Motor neuron (in vitro differentiated cells): ENCODE measurements at places on chromosomes 2 and 18. TPM values are rescaled to one million over a fixed set of nuclear protein-coding genes. Genes with fewer than 3 reads are reported as not detected.

The CD8B2 gene
- 0.05 and 0.10 TPM in 2 replicates for total RNA-seq

The GKN2 gene
- total RNA-seq = 0.27 and 0.57 TPM in 2 replicates

The RNF125 gene
- 4.9 and 5.7 TPM in 2 replicates for total RNA-seq

The KCNS3 gene
- 1.8 and 2.2 TPM in 2 replicates for total RNA-seq

The CHN1 gene
- 82.3 and 83.0 TPM in 2 replicates for total RNA-seq

The CIB4 gene
- total RNA-seq = not detected in 2 replicates

The DIPK1C gene
- not detected in 2 replicates for total RNA-seq

The MOGAT1 gene
- 0.21 TPM in 1 of 2 replicates, not detected in the other for total RNA-seq

The POTEI gene
- 0.08 and 0.09 TPM in 2 replicates for total RNA-seq

The MEP1B gene
- 0.08 and 0.14 TPM in 2 replicates for total RNA-seq

The GALNT5 gene
- total RNA-seq = 0.13 TPM in 1 of 2 replicates, not detected in the other

The CCBE1 gene
- total RNA-seq = 0.04 and 0.58 TPM in 2 replicates

GRCh38 chr2:201806442-201807170 lies at the start of gene CDK15:
Gene CDK15, plus strand, starts transcription at chr2:201806537. Its CDS starts 128 bp downstream, at chr2:201806665.
- ATAC-seq = peak; percentile 60

- ATAC-seq = no peak
Measured at GRCh38 chr2:133411857-133412256, 156.4 kb downstream of the NCKAP5 start.

DNA sequence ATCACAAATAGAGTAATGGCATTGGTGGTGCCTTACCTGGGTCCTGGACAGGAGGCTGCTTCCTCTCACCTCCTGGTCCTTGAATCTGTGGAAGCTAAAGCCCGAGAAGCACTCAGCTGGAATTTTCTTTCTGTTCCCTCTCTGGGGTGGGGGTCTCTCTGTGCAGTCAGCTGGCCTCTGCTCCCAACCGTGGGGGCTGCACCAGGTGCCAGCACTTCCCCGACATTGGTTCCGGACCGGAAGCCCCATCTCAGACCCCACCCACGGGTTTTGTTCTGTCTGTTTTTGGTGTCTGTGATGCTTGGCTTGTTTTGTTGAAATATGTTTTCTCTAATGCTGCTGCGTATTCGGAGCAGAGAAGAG lies 154.7 kb downstream of the TWIST2 start:
- ATAC-seq = no peak

GRCh38 chr2:12330916-12331315 lies 385.8 kb upstream of the TRIB2 start:
- no peak for ATAC-seq

DNA sequence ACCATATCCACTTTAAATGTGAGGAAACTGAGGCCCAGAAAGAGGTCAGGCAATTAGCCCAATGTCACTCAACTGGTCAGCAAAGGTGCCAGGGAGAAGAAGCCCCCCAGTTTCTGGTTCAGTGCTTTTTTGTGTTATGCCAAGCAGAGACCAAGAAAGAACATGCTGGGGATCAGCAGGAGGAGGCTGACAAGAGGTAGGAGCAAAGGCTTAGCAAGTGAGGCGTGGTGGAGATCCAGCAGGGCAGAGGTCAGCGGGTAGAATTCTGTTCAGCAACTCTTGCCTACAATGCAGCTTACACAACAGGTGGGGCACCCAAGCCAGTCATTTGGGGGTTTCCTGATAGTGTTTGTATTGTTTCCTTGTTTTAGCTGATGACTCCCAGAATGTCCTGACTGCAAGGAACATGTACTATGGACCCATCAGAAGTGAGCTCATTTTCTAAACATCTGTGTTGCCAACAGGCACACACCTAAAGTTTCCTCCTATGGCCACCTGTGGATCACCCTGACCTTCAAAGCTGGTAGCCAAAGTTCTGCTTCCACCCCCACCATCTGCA lies 28.2 kb downstream of the LPIN2 start:
- ATAC-seq = no peak

DNA sequence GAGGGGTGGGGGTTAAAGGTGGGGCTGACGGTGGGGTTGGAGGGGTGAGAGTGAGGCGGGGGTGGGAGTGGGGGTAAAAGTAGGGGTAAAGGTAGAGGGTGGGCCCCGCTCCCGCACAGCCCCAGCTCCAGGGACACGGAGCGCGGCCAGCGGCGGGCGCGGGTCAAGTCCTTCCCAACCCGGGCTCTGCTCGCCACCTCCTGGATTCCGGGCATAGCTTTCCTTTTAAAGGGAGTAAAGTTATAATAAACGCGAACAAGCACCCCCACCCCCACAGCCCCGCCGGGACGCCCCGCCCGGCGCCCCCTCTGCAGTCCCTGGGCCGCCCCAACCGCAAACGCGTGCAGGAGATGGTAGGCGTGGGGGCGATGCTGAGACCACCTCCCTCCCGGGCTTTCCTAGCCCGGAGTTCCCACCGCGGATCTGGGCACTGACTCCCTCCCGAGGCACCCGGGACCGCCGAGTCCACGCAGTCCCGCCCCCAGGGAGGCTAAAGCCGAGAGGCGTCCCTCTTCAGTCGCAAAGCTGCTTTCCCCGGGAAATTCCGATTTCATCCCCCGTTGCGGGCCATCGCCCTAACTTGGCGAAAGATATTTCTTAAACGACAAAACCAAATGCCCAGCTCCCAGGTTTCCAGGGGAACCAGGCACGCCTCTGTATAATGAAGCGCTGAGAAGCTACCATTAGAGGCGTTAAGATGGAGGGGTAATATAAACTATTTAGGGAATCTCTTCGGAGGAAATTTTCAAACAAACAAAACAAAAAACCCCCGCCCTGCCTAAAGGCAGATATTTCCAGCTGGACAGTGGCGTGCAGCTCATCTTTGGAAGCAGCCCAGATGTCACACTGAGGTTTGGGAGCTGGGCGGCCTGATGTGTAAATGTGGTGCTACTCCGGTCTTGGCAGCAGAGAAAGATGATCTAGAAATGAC lies at the start of gene LIMS2:
Gene LIMS2 (minus strand): TSS at position 200 of the 931 bp plus-strand sequence. CDS start 506 bp downstream, outside the sequence.
- ATAC-seq = peak; percentile 68

GRCh38 chr18:76619261-76619620 lies 124.2 kb upstream of the ZNF516 start:
- peak; percentile 13 for ATAC-seq

DNA sequence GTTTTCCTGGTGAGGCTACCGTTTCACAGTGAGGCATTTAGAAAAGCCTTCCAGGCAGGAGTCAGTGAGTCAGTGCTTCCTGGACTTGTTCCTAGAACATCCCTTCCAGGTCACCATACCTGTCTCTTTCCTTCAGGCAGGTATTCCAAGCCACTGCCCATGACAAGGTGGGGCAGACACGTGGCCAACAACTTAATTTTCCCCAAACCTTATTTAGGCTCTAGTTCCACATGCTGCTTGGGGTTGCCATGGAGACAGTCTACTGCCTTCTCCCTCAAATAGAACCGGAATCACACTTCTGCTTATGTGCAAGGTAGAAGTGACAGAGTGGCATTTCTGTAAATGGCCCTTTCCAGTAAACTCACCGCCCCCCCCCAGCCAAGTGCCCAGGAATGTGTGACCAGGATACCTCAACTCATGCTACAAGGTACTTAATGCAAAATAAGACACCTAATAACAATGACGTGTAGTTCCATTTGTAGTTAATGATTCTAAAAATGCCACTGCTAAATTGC lies 258.3 kb downstream of the PRKCE start:
- ATAC-seq = no peak

- ATAC-seq = no peak
Measured at GRCh38 chr2:241799522-241800197, 9.3 kb upstream of the NEU4 start.

DNA sequence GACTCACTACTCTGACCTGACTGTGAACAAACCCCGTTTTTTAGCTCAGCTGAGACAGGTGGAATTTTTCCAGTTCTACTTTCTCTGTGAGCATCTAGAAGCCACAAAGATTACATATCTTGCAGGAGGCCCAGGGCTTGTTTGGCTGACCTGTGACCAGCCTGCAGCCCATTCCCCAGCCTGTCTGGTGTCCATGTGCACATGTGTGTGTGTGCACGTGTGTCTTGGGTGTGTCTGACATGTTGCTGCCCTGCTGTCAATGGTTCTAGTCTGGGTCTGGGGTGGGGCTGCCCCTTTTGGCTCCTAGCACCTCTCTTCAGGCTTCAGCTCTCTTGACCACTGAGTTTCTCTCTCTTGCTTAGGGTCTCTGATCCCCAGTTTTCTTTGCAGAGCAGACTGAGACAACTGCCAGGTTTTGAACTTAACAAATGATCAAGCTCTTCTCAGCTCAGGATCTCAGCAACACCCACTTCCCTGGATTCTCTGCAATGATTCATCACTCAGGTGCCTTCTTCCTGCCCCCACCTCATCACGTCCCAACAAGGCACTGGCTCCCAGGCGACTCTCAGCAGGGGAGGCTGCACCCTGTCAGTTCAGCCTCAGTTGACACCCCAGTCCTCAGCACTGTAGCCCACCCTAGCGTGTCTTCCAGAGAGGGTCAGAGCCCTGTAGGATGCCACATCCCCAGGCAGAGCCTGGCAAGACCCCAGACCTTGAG lies 130.3 kb downstream of the CELF4 start:
- ATAC-seq = no peak

DNA sequence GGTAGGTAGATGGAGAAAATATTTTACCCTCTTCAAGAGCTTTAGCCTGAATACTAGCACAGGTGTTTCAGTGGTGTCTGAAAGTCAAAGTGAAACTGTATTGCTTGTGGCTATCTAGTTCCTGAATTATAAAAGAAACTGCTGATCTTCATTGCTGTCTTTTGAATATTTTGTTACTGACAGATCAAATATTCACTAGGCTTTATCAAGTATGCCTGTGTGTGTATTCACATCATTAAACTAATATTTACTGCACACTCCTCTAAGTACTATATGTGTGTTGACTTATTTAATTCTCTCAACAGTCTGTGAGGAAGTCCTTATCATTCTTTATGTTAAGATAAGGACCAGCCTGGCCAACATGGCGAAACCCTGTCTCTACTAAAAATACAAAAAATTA lies 139.6 kb downstream of the SOCS6 start:
- no peak for ATAC-seq

GRCh38 chr2:61045999-61046398 lies 19.7 kb upstream of the SANBR start:
- ATAC-seq = no peak

- ATAC-seq = no peak
Measured at GRCh38 chr2:239253264-239253663, 147.6 kb downstream of the HDAC4 start.

GRCh38 chr2:133241224-133241571 lies 327.1 kb downstream of the NCKAP5 start:
- no peak for ATAC-seq

- peak; percentile 50 for ATAC-seq
Measured at GRCh38 chr2:10135296-10136089, 13.0 kb downstream of the RRM2 start.

- no peak for ATAC-seq
Measured at GRCh38 chr18:4181086-4181485, 274.0 kb downstream of the DLGAP1 start.

- no peak for ATAC-seq
Measured at GRCh38 chr18:10009321-10010144, 95.7 kb downstream of the VAPA start.

- no peak for ATAC-seq
Measured at GRCh38 chr2:98458207-98458606, 13.5 kb downstream of the INPP4A start.
